Mesothelial cell of epicardium (in vitro differentiated cells): ENCODE measurements at places on chromosomes 11 and 22. TPM values are rescaled to one million over a fixed set of nuclear protein-coding genes. Genes with fewer than 3 reads are reported as not detected.

Gene ARSA
- total RNA-seq, result 45.2 to 51.5 TPM (median 49.9 TPM) in 3 replicates

Gene CNTN5
- total RNA-seq, result 13.6 to 18.0 TPM (median 17.7 TPM) in 3 replicates

DNA sequence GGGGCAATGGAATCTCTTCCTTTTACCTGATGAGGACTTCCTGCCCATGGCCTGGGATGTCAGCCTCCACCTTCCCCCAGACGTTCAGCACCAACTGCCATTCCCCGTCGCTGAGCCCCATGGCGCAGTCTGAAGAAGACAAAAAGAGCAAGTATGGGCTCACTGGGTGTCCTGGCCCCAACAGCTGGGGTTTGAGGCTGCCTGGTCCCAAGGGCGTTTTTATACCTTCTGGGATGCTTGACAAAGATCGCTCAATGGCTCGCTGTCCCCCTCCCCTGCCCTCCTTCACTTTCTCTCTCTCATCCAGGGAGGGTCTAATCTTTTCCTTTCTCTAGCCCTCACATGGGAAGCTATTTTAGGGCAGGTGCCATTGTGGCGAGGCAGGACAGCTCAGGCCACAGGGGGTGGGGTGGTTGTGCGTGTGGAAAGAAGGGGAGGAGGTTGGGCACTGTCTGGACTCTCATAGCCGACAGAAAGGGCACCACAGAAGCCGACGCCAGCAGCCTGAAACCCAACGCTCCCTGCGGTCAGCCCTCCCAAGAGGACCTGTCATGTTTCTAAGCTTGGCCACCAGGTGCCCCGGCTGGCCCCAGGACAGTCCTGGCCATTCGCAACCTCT, at the start of gene MB:
Gene MB, minus strand, starts transcription at position 193 of the 619 bp plus-strand sequence. Its CDS starts 72 bp downstream, at position 121.
- no peak within 1 kb of the TSS for H3K4me3 ChIP-seq
- no peak for DNase-seq
- H3K36me3 ChIP-seq, result no peaks in the 10 kb centered on the region
- H3K27ac ChIP-seq, result no peak within 1 kb of the TSS
- peaks cover under 1% of the 10 kb centered on the region for H3K4me1 ChIP-seq

DNA sequence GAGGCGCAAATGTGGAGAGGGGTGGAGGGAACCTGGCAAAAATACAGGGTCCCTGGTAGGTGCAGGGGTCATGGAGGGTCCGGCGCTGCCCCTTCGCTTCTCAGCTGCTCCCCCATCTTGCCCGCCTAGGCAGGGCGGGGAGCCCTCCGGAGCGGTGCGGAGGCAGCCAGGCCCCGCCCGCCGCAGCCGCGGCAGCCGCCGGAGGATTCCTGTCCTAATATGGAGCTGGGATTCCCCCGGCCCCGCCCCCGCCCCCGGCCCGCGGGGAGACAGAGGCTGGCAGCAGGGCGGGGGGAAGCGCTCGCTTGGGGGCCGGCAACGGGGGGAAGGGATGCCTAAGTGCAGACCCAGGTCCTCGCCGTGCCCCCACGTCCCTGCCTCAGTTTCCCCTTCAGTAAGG, 1.0 kb upstream of the NPAS4 start:
- no peaks in the 10 kb centered on the region for H3K36me3 ChIP-seq
- peaks cover 64% of the 10 kb centered on the region for H3K27me3 ChIP-seq
- no peak overlapping the region for H3K4me3 ChIP-seq
- no peak overlapping the region for H3K27ac ChIP-seq

- no peak overlapping the region for H3K27ac ChIP-seq
- no peak for DNase-seq
- H3K36me3 ChIP-seq, result peaks cover 22% of the 10 kb centered on the region
- no peaks in the 10 kb centered on the region for H3K27me3 ChIP-seq
- H3K4me3 ChIP-seq, result no peak overlapping the region
These were observed 76.2 kb downstream of the ARHGAP32 start for GRCh38 chr11:129115652-129116586.

GRCh38 chr11:64081745-64082442, 46.2 kb downstream of the FLRT1 start:
- peaks cover 2% of the 10 kb centered on the region for H3K36me3 ChIP-seq
- H3K27ac ChIP-seq, result no peak overlapping the region
- peaks cover 21% of the 10 kb centered on the region for H3K4me1 ChIP-seq
- no peak overlapping the region for H3K4me3 ChIP-seq
- H3K27me3 ChIP-seq, result peaks cover 2% of the 10 kb centered on the region

DNA sequence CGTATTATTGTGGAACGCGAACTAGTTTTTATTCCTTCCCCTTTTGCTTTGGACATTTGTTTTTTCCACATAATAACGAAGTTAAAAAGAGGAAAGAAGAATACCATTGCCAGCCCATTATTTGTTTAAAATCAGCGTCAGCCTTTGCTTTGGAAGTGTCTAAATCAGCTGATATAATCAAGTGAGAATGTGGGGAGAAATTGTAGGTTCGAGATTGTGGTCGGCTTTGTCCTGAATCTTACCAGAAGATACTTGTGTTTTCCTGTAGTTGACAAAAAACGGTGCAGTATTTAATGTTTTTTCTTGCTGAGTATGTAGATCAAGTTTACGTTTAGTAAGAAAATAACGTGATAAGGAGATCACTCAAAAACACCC, 935 bp downstream of the ZNF143 start:
- H3K27ac ChIP-seq, result peak overlapping the region; percentile 96
- DNase-seq, result no peak
- no peaks in the 10 kb centered on the region for H3K27me3 ChIP-seq
- peak overlapping the region; percentile 94 for H3K4me3 ChIP-seq
